Large intestine (tissue), 12 donors: ENCODE measurements at places on chromosomes 11 and 22.

- H3K4me3 ChIP-seq: no peak overlapping the region
- no peak for DNase-seq
- H3K36me3 ChIP-seq: no peaks in the 10 kb centered on the region
- no peaks in the 10 kb centered on the region for H3K27me3 ChIP-seq
- H3K27ac ChIP-seq: no peak overlapping the region
Observed at GRCh38 chr11:26144911-26145310, 187.0 kb upstream of the ANO3 start.

- no peaks in the 10 kb centered on the region for H3K36me3 ChIP-seq
- no peak overlapping the region for H3K4me3 ChIP-seq
- DNase-seq: no peak
- H3K27me3 ChIP-seq: peaks cover 4% of the 10 kb centered on the region
Observed at GRCh38 chr11:126660321-126660720, 304.8 kb downstream of the ST3GAL4 start.

GRCh38 chr11:132907651-132908413, 624.5 kb downstream of the OPCML start:
- no peak overlapping the region for H3K27ac ChIP-seq
- no peak for DNase-seq
- no peaks in the 10 kb centered on the region for H3K36me3 ChIP-seq
- no peak overlapping the region for H3K4me3 ChIP-seq

DNA sequence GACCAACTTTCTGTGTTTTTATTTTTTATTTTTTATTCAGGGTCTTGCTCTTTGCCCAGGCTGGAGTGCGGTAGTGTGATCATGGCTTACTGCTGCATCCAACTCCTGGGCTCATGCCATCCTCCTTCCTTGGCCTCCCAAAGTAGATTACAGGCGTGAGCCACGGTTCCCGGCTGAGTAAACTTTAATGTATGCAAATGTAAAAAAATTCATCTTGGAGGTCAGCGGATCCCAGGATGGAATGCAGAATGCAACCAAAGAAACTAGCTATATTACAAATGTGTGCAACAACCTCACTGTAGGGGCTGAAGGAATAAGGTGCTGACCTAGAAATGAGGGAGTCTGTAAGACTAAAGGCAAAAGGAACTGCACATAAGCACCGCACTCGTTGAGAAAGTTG, 6.2 kb upstream of the CDK2AP2 start:
- H3K36me3 ChIP-seq: no peaks in the 10 kb centered on the region
- H3K27ac ChIP-seq: no peak overlapping the region
- no peak for DNase-seq
- H3K27me3 ChIP-seq: no peaks in the 10 kb centered on the region
- no peak overlapping the region for H3K4me3 ChIP-seq
- peaks cover 21% of the 10 kb centered on the region for H3K4me1 ChIP-seq

DNA sequence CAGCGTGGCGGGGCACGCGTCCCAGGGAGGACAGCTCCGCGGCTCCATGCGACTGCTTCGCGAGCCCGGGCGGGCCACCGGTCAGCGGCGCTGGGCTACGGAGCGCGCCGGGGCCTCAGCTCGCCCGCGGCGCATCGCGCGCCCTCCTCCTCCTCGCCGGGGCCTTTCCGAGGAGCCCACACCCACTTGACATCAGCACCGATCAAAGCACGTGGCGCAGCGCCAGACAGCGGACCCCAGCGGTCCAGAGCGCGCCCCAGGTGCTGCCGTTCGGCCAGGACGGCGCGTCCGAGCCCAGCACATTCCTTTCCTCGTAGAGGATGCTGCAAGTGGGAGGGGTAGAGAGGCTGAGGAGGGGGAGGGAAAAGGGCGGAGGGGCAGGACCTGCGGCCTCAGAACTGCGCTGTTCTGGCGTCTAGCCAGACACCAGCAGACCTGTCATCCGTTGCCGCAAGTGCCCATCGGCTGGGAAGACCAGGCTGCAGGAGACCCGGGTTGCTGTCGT, 88.6 kb downstream of the PLEKHA7 start:
- H3K4me1 ChIP-seq: peaks cover 47% of the 10 kb centered on the region
- H3K27ac ChIP-seq: peak overlapping the region; percentile 99
- H3K4me3 ChIP-seq: peak overlapping the region; percentile 40
- H3K36me3 ChIP-seq: no peaks in the 10 kb centered on the region

GRCh38 chr22:27635435-27635834, 166.1 kb downstream of the MN1 start:
- no peak overlapping the region for H3K27ac ChIP-seq
- no peak overlapping the region for H3K4me3 ChIP-seq
- H3K27me3 ChIP-seq: no peaks in the 10 kb centered on the region
- H3K4me1 ChIP-seq: peaks cover 18% of the 10 kb centered on the region
- H3K36me3 ChIP-seq: no peaks in the 10 kb centered on the region

- peaks cover 56% of the 10 kb centered on the region for H3K36me3 ChIP-seq
- no peaks in the 10 kb centered on the region for H3K27me3 ChIP-seq
- H3K27ac ChIP-seq: no peak overlapping the region
- H3K4me3 ChIP-seq: no peak overlapping the region
Observed at GRCh38 chr22:41245917-41246499, 5.3 kb upstream of the CHADL start.

GRCh38 chr11:2265854-2266585, 4.4 kb downstream of the ASCL2 start:
- H3K4me1 ChIP-seq: peaks cover 53% of the 10 kb centered on the region
- H3K36me3 ChIP-seq: peaks cover 17% of the 10 kb centered on the region
- H3K4me3 ChIP-seq: no peak overlapping the region
- peaks cover 23% of the 10 kb centered on the region for H3K27me3 ChIP-seq
- DNase-seq: no peak

DNA sequence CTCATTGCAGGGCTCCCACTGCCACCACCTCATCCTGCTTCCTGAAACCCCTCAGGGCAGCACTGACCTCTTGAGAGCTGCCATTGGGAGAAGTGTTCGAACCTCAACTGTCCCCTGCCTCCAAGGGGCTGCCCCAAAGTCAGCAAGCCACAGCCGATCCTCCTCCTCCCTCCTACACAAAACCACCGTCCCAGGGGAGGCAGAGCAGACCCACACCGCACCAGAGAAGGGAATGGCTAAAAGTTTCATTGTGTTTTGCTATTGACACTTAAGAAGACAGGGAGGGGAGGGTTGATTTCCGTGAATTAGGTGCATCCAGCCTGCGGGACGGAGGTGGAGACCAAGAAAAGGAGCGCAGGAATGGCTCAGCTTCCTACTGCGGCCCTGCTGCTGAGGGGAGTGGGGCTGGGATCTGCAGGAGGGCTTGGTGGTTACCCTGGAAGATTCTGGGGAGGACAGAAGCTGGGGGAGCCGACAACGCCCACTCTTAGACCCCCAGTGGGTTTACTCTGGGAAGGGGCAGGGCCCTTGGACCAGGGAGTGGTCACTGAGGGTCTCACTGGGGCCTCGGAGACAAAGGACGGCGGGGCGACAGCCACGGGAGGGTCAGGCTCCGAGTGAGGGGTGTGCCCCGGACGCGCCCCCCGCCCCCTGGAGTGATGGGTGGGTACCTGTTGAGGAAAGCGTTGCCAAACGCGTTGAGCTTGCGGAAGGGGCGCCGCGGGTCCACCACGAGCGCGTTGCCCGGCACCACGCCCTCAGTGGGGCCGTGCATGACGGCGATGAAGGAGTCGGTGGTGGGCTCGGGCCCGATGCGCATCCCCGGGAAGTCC, 815 bp downstream of the EHD1 start:
- no peak for DNase-seq
- H3K4me1 ChIP-seq: peaks cover 50% of the 10 kb centered on the region
- peak overlapping the region; percentile 92 for H3K4me3 ChIP-seq
- peaks cover 25% of the 10 kb centered on the region for H3K36me3 ChIP-seq

- H3K36me3 ChIP-seq: peaks cover 24% of the 10 kb centered on the region
- no peaks in the 10 kb centered on the region for H3K27me3 ChIP-seq
- no peak for DNase-seq
- no peak overlapping the region for H3K27ac ChIP-seq
Observed at GRCh38 chr11:44928144-44928543, 22.5 kb downstream of the TP53I11 start.

DNA sequence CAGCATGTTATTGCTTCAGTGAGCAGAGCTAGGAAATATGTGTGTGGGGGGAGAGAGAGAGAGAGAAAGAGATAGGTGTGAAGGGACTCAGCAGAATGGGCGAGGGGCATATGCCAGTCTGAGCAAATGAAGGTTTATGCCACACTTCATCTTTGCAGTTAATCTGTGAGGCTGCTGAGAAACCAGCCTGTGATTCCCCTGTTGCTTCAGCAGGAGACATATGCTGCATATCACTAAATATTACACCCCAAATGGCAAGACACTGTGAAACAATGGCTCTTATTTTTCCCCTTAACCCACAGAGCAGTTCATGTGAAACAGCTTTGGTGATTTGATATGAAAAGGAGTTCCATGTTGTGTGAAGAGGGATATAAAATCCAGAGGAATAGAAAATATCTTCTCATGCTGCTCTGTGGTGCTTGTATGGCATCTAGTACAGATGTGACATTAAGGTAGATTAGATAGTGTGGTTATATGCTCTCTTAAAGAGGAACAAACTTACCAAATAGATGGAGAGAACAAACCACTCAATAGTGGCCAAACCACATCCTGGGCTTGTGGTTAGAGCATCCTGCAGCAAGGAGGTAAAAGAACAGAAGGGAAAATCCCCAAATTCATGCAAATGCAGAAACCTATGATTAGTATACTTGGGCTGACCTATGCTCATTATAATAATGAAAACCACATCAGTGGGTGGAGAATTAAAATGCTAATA, 864.2 kb downstream of the FAM181B start:
- H3K4me1 ChIP-seq: no peaks in the 10 kb centered on the region
- DNase-seq: peak; percentile 20
- no peaks in the 10 kb centered on the region for H3K36me3 ChIP-seq
- H3K27me3 ChIP-seq: no peaks in the 10 kb centered on the region
- H3K27ac ChIP-seq: no peak overlapping the region

DNA sequence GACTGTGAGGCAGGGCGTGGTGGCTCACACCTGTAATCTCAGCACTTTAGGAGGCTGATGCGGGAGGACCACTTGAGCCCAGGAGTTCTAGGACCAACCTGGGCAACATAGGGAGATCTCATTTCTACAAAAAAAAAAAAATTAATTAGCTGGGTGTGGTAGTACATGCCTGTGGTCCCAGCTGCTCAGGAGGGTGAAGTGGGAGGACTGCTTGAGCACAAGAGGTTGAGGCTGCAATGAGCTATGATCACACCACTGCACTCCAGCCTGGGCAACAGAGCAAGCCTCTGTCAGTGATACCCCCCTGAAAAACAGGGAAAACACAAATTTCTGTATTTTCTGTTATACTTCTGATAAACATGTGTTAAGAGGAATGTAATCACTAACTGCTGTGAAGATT, 57.8 kb upstream of the ARHGAP32 start:
- DNase-seq: no peak
- no peaks in the 10 kb centered on the region for H3K36me3 ChIP-seq
- no peak overlapping the region for H3K27ac ChIP-seq
- H3K4me3 ChIP-seq: no peak overlapping the region
- no peaks in the 10 kb centered on the region for H3K27me3 ChIP-seq
- no peaks in the 10 kb centered on the region for H3K4me1 ChIP-seq

DNA sequence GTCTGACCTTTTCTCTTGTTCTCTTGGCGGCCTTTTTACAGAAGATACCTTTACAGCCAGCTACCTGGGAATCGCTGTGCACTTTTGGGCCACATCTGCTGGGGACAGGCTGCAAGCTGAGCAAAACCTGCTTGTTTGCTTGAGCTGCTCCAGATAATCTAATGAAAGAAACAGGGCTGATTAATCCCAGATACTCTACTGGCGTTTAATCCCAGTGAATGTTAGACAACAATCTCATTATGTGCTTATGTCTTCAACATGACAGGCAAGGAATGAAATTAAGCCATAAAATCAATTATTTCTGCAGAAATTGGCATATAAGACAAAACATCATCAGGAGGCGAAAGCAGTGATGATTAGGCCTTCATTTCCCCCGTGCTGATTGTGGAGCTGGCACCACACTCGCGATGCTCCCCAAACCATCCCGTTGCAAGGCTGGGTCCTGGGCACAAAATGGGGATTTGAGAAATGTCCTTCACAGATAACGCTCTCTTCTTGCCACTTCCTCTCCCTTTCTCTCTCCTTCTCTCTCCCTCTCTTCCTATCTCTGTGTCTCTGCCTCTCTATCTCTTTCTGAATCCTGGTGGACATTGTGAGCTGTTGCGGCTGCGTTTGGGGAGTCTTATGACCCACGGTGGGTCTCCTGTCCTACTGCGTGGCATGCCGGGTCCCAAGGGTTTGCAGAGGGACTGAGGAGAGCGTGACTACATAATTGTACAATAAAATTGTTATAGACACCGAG, 1053.8 kb downstream of the TBC1D22A start:
- no peak overlapping the region for H3K4me3 ChIP-seq
- H3K36me3 ChIP-seq: no peaks in the 10 kb centered on the region
- H3K27ac ChIP-seq: no peak overlapping the region

DNA sequence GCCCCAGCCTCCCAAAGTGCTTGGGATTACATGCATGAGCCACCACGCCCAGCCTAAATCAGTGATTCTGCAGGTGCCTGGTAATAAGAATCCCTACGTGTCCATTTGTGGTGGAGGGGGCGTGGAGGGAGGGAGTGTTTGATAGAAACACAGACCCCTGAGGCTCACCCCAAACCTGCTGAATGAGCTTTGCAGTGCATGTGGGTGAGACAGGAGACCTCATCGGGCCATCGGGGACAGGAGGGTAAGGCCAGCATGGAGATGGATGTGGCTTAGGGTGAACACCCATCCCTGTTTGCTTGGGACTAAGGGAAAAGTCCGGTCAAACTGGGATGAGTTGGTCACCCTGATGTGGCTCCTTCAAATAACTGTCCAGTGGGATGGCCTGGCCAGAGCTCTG, 71.3 kb upstream of the ALX4 start:
- H3K4me1 ChIP-seq: no peaks in the 10 kb centered on the region
- DNase-seq: no peak
- no peak overlapping the region for H3K4me3 ChIP-seq
- peaks cover 11% of the 10 kb centered on the region for H3K27me3 ChIP-seq
- no peaks in the 10 kb centered on the region for H3K36me3 ChIP-seq

DNA sequence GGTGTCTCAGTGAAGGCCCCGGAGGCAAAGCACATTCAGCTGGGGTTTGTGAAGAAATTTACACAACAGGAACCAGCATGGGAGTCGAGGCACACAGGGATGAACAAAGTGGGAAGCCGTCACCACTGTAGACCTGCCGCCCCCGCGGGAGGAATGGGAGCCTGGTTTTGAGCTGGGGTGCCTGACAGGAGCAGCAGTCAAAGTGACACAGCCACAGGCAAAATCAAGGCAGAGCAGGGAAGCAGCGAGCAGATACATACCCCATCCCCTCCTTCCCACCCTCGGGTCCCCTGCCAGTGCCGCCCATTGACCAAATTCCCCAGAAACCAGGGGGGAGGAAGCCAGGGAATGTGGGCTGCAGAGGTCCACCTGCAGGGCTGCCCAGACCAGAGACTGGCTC, 20.8 kb downstream of the P2RX3 start:
- H3K27ac ChIP-seq: no peak overlapping the region
- H3K27me3 ChIP-seq: peaks cover 8% of the 10 kb centered on the region
- H3K4me1 ChIP-seq: no peaks in the 10 kb centered on the region
- H3K4me3 ChIP-seq: no peak overlapping the region
- DNase-seq: no peak
